ENCODE measurements at places on chromosomes 1 and 21.

GRCh38 chr1:204445860-204446412 lies 34.3 kb upstream of the PPP1R15B start:
- no peak for DNase-seq

DNA sequence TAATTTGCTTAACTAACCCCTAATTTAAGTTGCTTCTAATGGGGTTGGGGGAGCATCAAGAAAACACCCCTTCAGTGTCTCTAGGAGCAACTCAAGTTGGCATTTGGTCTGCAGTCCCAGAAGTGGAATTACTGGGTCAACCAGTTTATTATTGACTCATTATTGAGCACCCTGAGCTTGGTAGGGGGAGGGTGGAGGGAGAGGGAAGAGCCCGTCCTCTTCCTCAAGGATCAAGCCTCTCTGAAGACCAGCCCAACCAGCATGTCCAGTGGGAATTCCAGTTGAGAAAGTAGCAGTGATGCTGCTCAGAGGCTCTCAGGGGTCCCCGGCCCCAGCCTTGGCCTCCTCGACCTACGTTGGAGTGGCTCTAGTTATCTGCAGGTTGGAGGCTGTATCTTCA lies 2.1 kb upstream of the PLA2G2F start:
- no peak for DNase-seq

DNA sequence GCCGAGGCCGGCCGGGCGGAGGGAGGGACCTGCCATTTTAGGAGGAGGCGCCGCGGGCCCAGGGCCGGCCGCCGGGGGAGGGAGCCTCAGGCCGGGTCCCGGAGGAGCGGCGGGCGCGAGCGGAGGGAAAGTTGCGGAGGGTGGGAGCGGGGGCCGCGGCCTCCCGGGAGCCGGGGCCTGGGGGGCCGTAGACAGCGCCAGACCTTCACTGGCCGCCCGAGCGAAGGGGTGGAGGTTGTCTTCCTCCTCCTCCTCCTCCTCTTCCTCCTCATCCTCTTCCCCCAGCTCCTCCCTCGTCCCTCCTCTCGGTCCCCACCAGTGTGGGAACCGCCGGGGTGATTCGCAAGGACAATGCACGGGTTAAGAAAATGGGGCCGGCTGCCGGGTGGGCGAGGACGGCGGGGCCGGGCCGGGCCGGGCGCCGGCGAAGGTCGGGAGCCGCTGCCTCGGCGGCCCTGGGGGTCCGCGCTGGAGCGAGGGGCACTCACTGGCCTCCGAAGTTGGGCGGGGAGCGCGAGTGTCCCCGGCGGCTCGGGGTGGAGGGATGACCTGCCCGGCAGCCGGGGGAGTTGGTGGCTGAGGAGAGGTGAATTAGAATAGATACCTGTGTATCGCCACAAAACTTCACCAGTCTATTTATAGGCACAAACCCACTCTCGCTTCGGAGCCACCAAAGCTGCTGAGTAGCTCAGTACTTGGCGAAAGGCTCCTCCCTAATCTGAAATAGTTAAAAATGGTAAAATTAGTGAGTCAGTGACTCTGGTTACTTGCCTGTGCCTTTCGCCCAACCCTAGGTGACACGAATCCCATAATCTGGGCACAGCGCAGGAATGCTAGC lies 1.3 kb downstream of the DYRK1A start:
- peak; percentile 77 for DNase-seq

DNA sequence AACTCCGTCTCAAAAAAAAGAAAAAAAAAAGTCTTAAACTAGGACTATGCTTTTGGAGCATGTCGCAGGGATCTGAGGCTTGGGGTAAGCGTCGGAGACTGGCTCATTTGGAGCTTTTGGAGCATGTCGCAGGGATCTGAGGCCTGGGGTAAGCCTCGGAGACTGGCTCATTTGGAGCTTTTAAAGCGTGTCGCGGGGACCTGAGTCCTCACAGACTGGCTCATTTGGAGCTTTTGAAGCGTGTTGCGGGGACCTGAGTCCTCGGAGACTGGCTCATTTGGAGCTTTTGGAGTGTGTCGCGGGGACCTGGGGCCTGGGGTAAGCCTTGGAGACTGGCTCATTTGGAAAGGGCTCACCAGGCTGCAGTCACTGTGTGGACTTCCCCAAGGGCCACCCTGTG lies 13.6 kb upstream of the TSPEAR start:
- no peak for DNase-seq

- DNase-seq: no peak
Measured at GRCh38 chr1:30738040-30738714, 14.8 kb upstream of the MATN1 start.

GRCh38 chr1:222975472-222976122 lies 160.8 kb downstream of the DISP1 start:
- no peak for DNase-seq

- no peak for DNase-seq
Measured at GRCh38 chr1:20324704-20325406, 34.2 kb downstream of the VWA5B1 start.

DNA sequence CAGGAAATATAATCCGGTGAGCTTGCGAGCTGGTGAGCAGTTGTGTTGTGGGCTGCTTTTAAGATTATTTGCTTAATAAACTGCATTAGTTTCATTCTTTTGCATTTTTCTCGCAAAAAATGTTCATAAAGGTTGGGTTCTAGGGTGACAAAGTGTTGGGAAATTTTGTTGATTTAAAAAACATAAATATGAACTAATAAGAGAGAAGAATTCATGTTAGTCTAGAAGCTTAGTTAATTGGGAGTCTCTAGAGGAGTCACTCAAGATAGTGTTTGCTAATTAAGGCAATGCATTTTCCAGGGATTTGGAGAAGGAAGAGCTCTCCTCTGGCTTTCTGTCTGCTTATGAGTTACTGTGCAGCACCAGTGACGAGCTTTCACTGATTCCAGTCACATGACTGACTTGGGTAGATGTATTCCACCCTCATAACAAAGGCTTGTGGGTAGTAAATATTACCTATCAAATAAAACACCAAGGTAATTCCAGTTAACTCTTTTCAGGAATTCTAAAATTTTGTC lies 417.0 kb downstream of the PTBP2 start:
- DNase-seq: no peak

DNA sequence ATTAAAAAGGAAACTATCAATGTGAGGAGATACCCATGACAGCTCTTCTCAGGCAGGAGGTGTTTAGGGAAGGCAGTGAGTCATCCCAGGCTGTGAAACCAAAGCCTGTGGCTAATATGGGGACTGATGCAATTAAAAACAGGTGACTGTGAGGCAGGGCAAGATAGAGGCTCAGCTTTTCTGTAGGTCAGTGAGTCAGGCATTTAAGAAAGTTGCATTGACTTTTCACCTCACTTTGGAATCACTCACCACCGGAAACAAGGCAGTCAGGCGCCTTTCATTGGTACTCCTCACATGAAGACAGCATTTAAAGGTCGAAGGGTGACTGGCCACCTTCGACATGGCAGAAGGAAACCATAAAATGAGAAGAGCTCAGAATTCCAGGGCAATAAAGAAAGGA lies 54.5 kb downstream of the PAPPA2 start:
- no peak for DNase-seq

DNA sequence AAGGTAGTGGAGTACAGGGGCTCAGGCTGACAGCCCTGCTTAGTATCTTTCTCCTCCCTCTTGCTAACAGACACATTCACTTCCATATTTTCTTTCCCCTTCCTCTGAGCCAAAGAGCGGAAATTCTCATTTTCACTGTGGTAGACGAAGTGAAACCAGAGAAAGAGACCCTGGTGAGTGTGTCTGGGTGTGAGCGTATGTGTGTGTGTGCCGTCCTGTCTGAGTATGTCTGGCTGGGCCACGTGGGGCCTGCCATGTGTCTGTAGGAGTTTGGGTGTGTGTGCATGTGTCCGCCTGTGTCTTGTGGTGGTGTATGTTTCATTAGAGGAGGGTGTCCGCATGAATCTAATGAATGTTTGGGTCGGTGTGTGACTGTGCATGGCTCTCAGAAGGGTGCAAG lies 1.7 kb downstream of the COL8A2 start:
- DNase-seq: no peak

GRCh38 chr1:236011641-236012040 lies 53.2 kb downstream of the NID1 start:
- no peak for DNase-seq

DNA sequence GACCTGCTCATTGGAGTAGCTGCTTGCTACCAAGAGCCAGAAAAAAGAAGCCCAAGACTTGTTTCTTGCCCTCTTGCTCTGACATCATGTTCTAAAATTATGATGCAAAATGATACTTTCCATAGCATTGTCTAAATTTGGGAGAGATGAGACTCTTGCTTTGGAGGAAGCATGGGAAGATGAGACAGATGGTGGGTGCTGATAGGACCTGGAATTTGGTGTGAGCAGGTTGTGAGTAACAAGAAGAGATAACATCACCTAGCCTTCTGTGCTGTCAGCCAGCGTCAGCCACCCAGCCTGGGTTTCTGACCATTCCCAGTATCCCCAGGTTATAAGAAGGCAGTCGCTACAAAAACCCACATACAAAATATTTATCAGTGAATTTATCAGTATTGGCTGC lies 67.1 kb upstream of the GCLM start:
- no peak for DNase-seq

DNA sequence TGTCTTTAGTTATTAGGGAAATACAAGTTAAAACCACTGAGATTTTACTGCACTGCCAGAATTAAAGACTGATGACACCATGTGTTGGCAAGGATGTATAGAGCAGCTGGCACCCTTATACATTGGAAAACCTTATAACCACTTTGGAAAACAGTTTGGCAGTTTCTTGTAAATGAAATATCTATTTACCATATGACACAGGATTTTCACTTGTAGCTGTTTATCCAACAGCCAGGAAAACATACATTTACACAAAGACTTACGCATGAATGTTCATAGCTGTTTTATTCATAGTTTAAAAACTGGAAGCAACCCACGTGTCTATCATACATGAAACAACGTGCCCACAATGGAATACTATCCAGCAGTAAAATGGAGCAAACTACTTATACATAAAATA lies 45.3 kb downstream of the PRRC2C start:
- no peak for DNase-seq

GRCh38 chr1:88552226-88552625 lies 131.8 kb upstream of the PKN2 start:
- no peak for DNase-seq

Data from tibial artery (tissue), 4 donors.